ENCODE measurements at places on chromosomes 11 and 22.

DNA sequence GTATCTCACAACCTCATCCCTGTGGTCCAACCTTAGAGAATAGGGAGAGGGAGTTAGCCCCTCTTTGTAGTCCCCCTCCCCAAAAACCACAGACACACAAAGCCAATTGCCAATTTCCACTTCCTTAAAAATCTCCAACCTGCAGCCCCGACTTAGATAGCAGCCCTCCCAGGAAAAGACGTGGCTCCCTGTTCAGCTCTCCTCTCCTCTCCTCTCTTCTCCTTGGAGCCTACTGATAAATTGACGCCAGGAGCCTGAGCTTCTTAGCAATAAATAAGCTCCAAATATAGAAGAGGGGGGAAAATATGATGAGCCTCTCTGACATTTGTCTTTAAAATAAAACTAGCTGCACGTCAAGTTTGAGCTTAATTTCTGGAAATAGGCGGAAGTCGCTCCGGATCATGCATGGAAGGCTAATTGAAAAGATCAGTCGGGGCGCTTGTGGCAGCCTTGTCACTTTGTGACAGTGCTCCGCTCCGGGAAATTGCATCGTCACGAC lies 7.3 kb downstream of the PAX6 start:
- DNase-seq, result no peak

- no peak for DNase-seq
Measured at GRCh38 chr11:17405232-17406005, 17.0 kb upstream of the KCNJ11 start.

- DNase-seq, result no peak
Measured at GRCh38 chr11:35641171-35641897, 21.2 kb upstream of the TRIM44 start.

DNA sequence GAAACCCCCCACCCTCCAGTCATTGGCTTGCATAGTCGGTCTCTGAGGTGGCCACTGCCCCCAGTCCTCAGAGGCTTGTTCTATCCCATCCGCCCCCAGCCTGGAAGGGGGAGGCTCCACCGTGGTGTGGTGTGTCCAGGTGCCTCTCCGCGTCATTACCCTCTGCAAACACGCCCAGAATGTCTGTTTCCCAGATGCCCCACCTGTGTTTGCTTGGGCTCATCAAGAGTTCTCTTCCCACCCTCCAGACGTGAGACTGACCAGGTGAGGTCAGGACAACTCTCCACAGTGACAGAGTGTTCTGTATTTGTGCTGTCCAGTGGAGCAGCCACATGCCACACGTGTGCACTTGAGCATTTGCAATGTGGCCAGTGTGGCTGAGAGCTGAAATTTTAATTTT lies 24.9 kb downstream of the LRRC10B start:
- no peak for DNase-seq

DNA sequence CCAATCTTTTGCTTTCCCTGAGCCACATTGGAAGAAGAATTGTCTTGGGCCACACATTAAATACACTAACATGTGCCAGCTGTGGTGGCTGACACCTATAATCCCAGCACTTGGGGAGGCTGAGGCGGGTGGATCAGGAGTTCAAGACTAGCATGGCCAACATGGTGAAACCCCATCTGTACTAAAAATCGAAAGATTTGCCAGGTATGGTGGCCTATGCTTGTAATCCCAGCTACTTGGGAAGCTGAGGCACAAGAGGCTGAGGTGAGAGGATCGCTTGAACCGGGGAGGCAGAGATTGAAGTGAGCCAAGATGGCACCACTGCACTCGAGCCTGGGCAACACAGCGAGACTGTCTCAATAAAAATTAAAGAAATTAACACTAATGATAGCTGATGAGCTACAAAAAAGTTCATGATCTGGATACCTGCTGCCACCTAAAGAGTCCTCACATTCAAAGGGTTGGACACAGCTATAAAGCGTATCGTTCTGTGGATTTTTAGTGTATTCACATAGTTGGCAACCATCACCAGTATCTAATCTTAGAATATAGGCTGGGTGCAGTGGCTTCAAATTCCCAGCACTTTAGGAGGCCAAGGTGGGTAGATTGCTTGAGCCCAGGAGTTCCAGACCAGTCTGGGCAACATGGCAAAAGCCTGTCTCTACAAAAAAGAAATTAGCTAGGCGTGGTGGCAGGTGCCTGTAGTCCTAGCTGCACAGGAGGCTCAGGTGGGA lies 3.4 kb upstream of the LDHC start:
- no peak for DNase-seq

DNA sequence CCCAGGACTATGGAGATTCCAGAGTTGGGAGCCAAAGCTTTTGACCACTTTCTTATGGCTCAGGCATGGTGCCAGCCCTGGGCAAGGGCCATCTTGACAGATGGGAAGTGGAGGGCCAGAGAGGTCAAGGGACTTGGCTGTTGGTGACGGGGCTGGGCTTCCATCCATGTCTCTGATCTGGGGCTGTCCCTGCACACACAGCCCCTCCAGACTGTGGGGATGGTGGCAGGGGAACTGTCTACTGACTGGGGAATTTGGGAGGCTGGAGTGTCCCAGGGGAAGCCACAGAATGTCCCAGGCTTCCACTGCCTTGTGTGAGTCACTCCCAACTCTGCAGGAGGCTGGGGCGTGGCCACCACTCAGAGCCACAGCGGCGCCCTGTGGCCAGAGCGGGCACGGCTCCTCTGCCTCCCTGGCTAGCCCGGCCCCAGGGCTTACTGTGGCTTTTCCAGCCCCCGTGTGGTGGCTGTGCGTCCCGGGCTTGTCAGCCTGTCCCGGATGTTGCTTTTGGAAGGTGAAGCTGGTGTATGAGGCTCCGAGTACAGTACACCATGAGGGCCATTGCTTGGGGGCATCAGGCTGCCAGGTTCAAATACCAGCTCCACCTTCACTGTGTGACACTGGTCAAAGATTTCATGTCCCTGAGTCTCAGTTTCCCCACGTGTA lies 19.6 kb downstream of the C22orf23 start:
- peak; percentile 74 for DNase-seq

DNA sequence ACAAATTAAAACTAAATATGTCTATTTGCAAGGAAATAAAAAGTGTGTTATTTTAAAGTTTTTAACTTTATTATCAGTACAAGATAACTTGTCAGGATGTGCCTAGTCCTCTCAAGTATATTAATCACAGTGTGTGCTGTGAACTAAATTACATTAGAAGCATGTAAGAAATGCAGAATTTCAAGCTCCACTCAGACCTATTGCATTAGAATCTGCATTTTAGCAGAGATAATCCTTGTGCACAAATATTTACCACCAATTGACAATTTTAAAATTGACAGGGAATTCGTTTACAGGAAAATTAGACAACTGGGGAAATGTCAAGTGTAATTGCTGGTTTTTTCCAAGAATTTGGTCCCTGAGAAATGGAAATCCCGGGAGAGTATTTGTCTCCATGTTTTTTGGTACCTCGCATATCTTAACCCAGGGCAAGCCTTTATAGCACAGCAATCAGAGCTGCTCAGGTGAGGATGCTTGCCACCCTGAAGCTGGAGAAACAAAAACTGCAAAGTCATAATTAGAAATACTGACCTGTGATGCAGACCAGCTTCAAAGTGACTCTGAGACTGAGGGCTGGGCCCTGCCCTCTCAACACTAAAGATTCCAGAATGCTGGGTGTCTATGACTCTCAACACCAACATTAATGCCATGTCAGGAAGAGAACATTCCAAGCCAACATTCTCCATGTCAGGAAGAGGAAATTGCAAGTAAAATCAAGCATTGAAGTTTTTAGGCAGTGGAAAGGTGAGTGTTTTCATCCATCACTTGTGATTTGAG lies at the start of gene OR8G1:
TSS of gene OR8G1 (plus strand) at position 475 of the 777 bp plus-strand sequence. CDS start 8,581 bp downstream, outside the sequence.
- no peak for DNase-seq

DNA sequence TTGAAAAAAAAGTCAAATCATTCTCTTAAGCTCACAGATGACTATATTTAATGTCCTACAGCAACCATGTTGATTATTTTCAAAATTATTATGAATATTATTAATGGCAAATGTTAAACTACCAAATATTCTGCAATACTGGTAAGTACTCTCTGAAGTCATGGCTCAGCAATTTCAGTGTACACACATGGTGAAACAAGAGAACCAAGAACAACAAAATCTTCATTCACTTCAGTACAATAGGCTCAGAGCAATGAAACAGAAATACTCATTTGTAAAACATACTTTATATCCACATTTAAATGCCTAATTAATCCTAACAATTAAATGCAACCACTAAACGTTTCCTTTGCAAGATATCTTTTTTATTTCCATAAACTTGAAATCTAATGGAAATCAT lies 347.2 kb downstream of the TTC28 start:
- no peak for DNase-seq

GRCh38 chr11:132780046-132780445 lies 752.3 kb downstream of the OPCML start:
- no peak for DNase-seq

GRCh38 chr11:31455177-31455576 lies 54.2 kb downstream of the IMMP1L start:
- no peak for DNase-seq

DNA sequence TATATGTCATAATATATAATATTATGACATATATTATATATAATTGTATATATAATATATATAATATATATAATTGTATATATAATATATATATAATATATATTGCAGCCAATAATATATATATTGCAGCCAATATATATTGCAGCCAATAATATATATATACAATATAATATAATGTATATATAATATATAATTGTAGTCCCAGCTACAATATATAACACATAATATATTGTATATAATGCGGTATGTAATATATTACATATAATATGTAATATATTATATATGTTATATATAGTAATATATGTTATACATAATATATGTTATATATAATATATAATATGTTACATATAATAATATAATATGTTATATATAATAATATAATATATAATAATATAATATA lies 5.8 kb upstream of the CELF1 start:
- DNase-seq, result no peak

GRCh38 chr11:134206185-134206584 lies 17.6 kb downstream of the NCAPD3 start:
- no peak for DNase-seq

- no peak for DNase-seq
Measured at GRCh38 chr11:101862391-101863233, 52.2 kb upstream of the CEP126 start.

- DNase-seq, result no peak
Measured at GRCh38 chr11:123180166-123180565, 14.9 kb downstream of the CLMP start.

DNA sequence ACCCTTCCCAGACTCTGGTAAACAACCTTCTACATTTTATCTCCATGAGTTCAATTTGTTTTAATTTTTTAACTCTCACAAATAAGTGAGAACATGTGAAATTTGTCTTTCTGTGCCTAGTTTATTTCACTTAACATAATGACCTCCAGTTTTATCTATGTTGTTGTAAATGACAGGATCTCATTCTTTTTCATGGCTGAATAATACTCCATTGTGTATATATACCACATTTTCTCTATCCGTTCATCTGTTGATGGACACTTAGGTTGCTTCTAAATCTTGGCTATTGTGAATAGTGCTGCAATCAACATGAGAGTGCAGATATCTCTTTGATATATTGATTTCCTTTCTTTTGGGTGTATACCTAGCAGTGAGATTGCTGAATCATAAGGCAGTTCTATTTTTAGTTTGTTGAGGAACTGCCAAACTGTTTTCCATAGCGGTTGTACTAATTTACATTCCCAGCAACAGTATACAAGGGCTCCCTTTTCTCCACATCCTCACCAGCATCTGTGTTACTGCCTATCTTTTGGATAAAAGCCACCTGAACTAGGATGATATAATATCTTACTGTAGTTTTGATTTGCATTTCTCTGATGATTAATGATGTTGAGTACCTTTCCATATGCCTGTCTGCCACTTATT lies 93.9 kb downstream of the ATG16L2 start:
- no peak for DNase-seq

DNA sequence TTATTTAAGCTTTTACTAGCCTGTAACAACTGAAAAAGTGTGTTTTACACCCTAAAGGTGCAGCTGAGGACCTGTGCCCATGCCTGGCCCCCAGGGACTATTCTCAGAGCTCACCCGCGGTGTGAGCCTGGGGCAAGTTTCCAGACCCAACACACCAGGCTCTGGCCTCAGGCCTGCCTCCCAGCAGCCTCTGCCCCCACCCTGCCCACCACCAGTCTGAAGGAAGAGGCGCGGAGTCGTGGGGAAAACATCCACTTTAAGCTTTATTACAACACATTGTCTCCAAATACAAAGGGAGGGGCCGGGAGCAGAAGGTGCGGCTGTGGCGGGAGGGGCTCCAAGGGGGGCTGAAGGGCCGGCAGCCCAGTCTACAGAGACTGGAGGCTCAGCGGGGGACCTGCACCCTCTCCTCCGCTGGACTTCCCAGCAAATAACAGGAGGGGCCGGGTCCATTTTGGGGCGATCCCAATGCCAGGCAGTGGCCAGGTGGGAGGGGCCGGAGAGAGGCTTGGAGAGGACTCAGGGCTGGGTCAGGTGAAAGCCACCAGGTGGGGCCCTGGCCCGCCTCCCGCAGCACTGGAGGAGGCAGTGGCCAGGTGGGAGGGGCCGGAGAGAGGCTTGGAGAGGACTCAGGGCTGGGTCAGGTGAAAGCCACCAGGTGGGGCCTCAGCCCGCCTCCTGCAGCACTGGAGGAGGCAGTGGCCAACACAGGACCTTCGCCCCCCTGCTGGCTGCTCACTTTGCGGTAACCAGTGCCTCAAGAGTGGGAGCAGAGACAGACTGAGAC lies 18.1 kb downstream of the DUSP8 start:
- no peak for DNase-seq

GRCh38 chr11:92811341-92811740 lies 158.1 kb upstream of the MTNR1B start:
- no peak for DNase-seq

DNA sequence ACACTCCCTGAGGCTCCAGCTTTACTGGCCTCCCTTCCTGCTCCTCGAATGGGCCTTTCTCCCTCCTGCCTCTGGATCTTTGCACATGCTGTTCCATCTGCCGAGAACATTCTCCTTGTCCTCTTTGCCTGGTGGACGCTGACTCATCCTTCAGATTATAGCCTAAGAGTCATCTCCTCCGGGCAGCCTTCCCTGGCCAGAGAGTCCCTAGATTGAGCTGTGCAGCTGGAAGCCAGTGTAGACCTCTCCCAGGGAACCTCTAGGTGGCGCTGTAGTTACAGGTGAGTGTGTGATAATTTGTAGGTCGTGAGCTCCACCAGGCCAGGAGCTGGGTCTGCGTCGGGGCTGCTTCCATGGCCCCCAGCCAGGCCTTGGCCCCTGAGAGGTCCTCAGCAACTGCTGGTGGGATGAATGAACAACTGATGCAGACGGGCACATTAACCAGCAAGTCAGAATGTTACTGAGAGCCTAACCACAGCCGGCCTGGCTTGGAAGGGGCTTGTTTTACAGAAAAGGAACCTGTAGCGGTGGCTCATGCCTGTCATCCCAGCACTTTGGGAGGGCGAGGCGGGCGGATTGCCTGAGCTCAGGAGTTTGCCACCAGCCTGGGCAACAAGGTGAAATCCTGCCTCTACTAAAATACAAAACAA lies 8.7 kb downstream of the PNPLA5 start:
- DNase-seq, result no peak

DNA sequence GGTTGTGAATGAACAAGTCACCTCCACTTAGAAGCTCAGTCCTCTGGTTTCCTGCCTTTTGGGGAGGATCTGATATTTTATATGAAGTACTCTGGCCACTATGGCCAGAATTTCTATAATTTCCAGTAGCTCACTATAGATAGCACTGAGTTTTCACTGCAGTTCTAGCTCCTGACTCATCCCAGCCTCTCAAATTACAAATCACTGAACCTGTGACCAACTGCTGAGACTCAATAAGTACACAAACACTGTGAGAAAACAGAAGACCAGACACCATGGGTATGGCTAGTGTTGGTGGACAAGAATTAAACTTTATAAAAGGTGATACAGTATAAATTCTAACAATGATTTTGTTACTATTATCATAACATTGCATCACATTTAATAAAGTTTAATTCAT lies 47.1 kb upstream of the UCP3 start:
- no peak for DNase-seq

- DNase-seq, result no peak
Measured at GRCh38 chr22:43441751-43442150, 29.9 kb downstream of the MPPED1 start.

All from stimulated activated CD4-positive, alpha-beta T cell treated with anti-CD3 and anti-CD28 coated beads, Interleukin-1b, Interleukin-23, amount 100 ng/mL, for 1 hour (primary cell).